ENCODE measurements at places on chromosomes 16 and 17.

GRCh38 chr16:67538666-67539101, 10.1 kb downstream of the RIPOR1 start:
- H3K4me3 ChIP-seq, result peak overlapping the region; percentile 68
- H3K27me3 ChIP-seq, result no peaks in the 10 kb centered on the region
- DNase-seq, result no peak
- no peaks in the 10 kb centered on the region for H3K36me3 ChIP-seq

- no peaks in the 10 kb centered on the region for H3K4me1 ChIP-seq
- H3K4me3 ChIP-seq, result no peak overlapping the region
- H3K27me3 ChIP-seq, result no peaks in the 10 kb centered on the region
- no peaks in the 10 kb centered on the region for H3K36me3 ChIP-seq
Measured at GRCh38 chr16:12000032-12000431, 23.5 kb downstream of the SNX29 start.

- peaks cover 6% of the 10 kb centered on the region for H3K27me3 ChIP-seq
- peaks cover 18% of the 10 kb centered on the region for H3K4me1 ChIP-seq
Measured at GRCh38 chr16:3029491-3030221, 5.8 kb downstream of the THOC6 start.

- H3K4me3 ChIP-seq, result no peak overlapping the region
- no peak overlapping the region for H3K27ac ChIP-seq
- no peaks in the 10 kb centered on the region for H3K27me3 ChIP-seq
- H3K4me1 ChIP-seq, result no peaks in the 10 kb centered on the region
- no peak for DNase-seq
- H3K36me3 ChIP-seq, result no peaks in the 10 kb centered on the region
Measured at GRCh38 chr17:44023545-44024270, 8.9 kb upstream of the TMEM101 start.

- no peaks in the 10 kb centered on the region for H3K4me1 ChIP-seq
- H3K36me3 ChIP-seq, result no peaks in the 10 kb centered on the region
- no peak overlapping the region for H3K27ac ChIP-seq
- no peak for DNase-seq
- no peaks in the 10 kb centered on the region for H3K27me3 ChIP-seq
Measured at GRCh38 chr16:1584926-1585484, 26.9 kb downstream of the IFT140 start.

DNA sequence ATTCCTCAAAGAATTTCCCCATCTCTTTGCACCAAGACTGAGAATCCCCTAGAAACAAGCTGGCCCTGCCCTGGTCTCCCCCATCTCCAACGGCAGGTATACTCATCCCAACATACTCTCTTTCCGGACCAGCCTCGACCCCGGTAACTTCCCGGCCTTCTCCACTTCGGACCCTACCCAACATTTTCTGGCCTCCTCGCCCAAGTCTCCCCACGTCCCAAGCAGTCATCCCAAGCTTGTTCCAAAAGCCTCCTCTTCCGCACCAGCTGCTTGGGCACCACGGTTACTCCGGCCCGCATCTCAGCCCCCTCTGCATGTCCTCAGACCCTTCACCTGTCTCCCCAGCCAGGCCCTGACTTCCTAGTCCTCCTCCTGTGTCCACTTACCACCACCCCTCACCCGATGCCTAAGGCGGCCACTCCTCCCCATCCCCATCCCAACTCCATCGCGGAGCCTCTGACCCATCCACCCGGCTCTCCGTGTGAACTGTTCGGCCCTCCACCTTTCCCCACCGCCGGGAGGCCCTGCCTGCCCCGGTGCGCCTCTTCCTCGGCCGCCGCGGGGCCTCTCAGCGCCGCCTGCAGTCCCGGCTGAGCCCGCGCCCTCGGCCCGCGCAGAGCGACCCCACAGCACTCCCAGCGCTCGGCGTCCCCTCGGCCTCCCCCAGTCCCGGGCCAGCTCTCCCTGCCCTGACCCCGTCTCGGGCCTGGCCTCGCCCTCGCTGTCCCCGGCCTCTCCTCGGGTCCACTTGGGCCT, 994 bp downstream of the PITPNA start:
- H3K36me3 ChIP-seq, result peaks cover 8% of the 10 kb centered on the region
- DNase-seq, result peak; percentile 37
- no peaks in the 10 kb centered on the region for H3K27me3 ChIP-seq
- H3K4me1 ChIP-seq, result peaks cover 9% of the 10 kb centered on the region
- peak overlapping the region; percentile 76 for H3K27ac ChIP-seq

DNA sequence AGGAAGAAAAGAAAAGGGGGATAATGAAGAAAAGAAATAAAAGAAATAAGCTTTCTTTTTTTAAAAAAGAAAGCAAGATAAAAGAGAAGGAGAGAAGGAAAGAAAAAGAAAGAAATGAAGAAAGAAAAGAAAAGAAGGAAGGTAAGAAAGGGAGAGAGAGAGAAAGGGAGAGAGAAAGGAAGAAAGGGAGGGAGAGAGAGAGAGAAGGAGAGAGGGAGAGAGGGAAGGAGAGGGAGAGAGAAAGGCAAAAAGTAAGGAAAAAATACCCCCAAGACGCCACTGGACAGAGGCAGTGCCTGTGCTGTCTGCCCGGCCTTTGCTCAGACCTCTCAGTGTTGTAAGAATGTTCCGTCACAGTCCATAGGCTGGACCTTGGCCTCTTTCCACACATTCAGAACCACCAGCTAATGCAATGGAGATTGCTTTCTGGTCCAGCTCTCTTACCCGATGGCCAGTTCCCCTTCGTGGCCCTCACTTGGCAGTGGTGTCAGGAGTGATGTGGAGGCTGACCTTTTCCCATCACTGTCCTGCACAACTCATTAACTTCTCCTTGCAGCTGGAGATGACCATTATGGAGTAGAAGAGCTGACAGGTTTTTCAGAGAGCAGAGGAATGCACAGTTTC, 14.3 kb upstream of the HNF1B start:
- H3K27ac ChIP-seq, result no peak overlapping the region
- H3K27me3 ChIP-seq, result no peaks in the 10 kb centered on the region

- H3K36me3 ChIP-seq, result no peaks in the 10 kb centered on the region
- H3K4me3 ChIP-seq, result no peak overlapping the region
- DNase-seq, result no peak
- H3K27me3 ChIP-seq, result no peaks in the 10 kb centered on the region
- no peak overlapping the region for H3K27ac ChIP-seq
Measured at GRCh38 chr17:60744355-60744966, 66.8 kb downstream of the BCAS3 start.

DNA sequence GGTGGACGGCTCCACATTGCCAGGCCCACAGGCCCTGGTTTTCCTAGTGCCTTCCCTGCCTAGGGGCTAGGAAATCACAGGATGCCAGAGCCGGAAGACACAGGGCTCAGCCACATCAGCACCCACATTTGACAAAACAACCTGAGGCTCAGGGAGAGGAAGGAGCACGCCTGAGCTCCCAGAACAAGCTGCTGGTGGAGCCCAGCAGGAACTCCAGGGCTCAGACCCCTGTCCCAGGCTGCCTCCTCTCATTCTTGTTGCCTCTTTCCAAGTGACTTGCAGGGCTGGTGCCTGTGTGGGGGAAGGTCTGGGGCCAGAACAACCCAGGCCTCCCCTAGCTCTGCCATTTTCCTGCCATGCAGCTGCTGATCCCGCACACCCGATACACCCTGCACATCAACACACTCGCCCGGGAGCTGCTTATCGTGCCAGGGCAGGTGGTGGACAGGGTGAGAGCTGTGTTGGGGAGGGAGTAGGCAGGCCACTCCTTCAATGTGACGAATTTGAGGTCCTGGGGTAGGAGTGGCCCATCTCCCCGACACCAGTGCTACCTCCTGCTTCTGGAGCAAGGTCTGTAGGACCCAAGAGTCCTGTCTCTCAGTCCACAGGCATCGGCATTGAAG, 7.6 kb downstream of the ALOX15B start:
- no peaks in the 10 kb centered on the region for H3K27me3 ChIP-seq
- H3K36me3 ChIP-seq, result no peaks in the 10 kb centered on the region
- no peak overlapping the region for H3K4me3 ChIP-seq
- no peak overlapping the region for H3K27ac ChIP-seq

DNA sequence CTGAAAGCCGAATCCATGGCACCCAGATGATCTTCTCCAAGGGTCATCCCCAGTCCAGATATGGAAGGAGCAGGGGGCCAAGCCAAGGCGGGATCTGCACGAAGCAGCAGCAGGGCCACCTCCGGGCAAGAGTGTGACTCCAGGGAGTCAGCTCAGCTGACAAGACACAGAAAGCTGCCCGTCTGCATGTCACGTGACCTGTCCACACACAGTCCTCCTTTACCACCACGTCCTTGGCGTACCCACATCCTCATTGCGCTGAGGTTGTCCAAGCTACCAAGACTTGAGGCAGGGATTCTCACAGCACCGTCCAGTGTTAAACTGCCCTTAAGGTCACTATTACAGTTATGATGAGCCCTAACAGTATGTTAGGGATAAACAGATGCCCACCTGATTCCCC, 11.3 kb upstream of the CYTH1 start:
- H3K4me1 ChIP-seq, result peaks cover 44% of the 10 kb centered on the region
- no peak overlapping the region for H3K4me3 ChIP-seq
- no peaks in the 10 kb centered on the region for H3K27me3 ChIP-seq
- H3K36me3 ChIP-seq, result peaks cover 15% of the 10 kb centered on the region
- no peak overlapping the region for H3K27ac ChIP-seq

GRCh38 chr17:47257651-47258339, 4.2 kb downstream of the ITGB3 start:
- peaks cover 6% of the 10 kb centered on the region for H3K27me3 ChIP-seq
- H3K4me1 ChIP-seq, result peaks cover 3% of the 10 kb centered on the region
- no peak for DNase-seq
- no peaks in the 10 kb centered on the region for H3K36me3 ChIP-seq
- no peak overlapping the region for H3K4me3 ChIP-seq

DNA sequence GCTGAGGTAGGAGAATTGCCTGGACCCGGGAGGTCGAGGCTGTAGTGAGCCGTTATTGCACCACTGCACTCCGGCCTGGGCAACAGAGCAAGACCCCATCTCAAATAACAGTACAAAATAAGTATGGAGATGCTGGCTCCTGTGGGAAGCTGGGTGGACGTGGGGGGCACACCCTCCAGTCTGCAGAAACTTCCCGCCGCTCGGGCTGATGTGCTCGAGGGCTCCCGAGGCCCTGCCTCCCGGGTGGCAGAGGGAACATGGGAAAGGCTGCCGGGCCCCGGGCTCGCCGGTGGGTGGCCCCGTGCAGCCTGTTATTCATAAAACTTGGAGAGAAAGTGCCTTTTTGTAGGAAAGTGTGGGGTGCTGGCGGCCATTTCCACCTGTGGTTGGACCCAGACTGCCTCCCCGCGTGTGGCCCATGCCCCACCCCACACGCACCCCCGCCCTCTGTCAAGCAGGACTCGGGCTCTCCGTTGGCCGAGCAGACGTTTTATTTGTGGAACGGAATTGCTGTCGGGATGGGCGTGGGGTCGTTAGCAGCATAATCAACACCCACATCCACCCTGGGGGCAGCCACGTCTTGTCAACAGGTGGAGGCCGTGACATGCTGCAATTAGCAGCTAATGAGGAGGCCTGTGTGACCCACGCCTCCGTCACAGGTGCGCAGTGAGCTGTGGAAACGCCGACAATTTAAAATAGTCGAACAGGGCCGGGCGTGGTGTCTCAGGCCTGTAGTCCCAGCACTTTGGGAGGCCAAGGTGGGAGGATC, 7.4 kb upstream of the CIAO3 start:
- no peaks in the 10 kb centered on the region for H3K27me3 ChIP-seq
- no peak overlapping the region for H3K4me3 ChIP-seq
- no peaks in the 10 kb centered on the region for H3K36me3 ChIP-seq
- DNase-seq, result no peak
- H3K27ac ChIP-seq, result no peak overlapping the region

GRCh38 chr17:72511874-72512273, 391.1 kb downstream of the SOX9 start:
- no peak overlapping the region for H3K27ac ChIP-seq
- H3K4me3 ChIP-seq, result no peak overlapping the region
- no peaks in the 10 kb centered on the region for H3K27me3 ChIP-seq
- no peaks in the 10 kb centered on the region for H3K4me1 ChIP-seq

- DNase-seq, result no peak
- no peak overlapping the region for H3K4me3 ChIP-seq
- H3K27me3 ChIP-seq, result no peaks in the 10 kb centered on the region
- no peak overlapping the region for H3K27ac ChIP-seq
- H3K36me3 ChIP-seq, result no peaks in the 10 kb centered on the region
Measured at GRCh38 chr17:8922451-8922850, 43.1 kb downstream of the PIK3R5 start.

GRCh38 chr16:69820926-69821541, 58.9 kb downstream of the WWP2 start:
- H3K4me3 ChIP-seq, result no peak overlapping the region
- H3K27me3 ChIP-seq, result no peaks in the 10 kb centered on the region
- H3K36me3 ChIP-seq, result peaks cover 6% of the 10 kb centered on the region
- H3K4me1 ChIP-seq, result no peaks in the 10 kb centered on the region
- no peak overlapping the region for H3K27ac ChIP-seq

DNA sequence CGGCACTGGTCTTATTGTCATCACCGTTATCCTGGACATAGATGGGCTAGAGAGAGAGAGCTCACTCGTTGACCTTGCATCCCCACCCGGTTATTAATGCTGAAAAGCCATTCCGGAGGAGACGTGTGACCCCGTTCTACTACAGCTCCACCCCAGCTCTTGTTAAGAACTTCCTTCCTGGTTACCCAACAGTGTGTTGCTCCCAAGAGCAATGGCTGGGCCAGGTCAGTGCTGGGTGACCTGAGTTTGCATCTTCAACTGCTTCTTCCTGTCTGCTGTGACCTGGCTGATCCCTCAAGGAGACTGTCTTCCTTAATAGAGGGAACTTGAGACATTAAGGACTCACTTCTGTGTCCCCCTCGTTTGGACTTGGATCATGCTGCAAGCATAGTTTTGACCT, 96.1 kb upstream of the SDK2 start:
- no peaks in the 10 kb centered on the region for H3K4me1 ChIP-seq
- H3K27ac ChIP-seq, result no peak overlapping the region
- no peaks in the 10 kb centered on the region for H3K36me3 ChIP-seq
- no peak overlapping the region for H3K4me3 ChIP-seq
- no peaks in the 10 kb centered on the region for H3K27me3 ChIP-seq

DNA sequence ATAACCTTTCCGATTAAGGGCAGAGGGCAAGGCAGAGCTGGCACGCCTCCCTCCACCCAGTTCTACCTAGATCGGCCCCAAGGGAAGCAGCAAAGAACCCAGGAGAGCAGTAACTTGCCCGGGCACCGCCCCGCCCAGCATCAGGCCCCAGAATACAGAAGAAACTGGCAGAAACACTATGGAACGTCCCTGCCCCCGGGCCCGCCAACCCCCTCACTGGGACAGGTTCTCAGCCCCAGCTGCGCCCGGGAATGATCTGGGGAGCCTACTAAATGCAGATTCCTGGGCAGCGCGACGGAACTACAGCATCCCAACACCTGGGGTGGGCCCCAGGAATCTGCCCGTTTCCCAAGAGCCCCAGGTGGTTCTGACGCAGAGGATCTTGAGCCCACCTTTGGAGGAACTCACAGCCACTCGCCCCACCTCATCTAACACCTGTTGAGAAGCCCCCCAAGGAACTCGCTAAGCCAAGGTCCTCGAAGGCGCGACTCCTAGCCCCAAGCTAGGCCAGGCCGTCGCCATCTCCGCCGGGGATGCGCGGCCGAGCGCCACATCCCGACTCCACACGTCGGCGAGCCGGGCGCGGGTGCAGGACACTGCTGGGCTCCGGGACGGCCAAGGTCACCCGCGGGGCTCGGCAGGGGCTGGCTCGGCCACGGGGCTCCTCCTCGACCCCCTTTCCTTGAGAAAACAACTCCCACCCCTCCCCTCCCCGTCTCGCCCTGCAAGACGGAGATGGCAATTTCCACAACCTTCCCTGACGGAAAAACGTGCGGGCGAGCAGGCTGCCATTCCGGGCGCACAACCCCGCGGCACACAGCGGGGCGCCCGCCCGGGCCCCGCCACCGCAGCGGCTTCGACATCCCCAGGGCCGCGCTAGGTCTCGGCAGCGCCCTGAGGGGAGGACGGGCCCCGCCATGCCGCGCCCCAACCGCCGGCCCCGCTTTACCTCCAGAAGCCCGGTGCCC, 913 bp downstream of the CDIP1 start:
- no peaks in the 10 kb centered on the region for H3K36me3 ChIP-seq
- H3K4me3 ChIP-seq, result peak overlapping the region; percentile 81
- DNase-seq, result no peak
- peak overlapping the region; percentile 96 for H3K27ac ChIP-seq
